ENCODE measurements at places on chromosomes 2 and 18. TPM values are rescaled to one million over a fixed set of nuclear protein-coding genes. Genes with fewer than 3 reads are reported as not detected.
A peak's percentile ranks its signal among the peaks of the same experiment; 100 is the strongest.

The NUP35 gene
- 14.5 TPM for total RNA-seq

The ARHGAP25 gene
- total RNA-seq: 26.1 TPM

The MOCOS gene
- total RNA-seq: 4.0 TPM

The RAPGEF4 gene
- total RNA-seq: 9.5 TPM

DNA sequence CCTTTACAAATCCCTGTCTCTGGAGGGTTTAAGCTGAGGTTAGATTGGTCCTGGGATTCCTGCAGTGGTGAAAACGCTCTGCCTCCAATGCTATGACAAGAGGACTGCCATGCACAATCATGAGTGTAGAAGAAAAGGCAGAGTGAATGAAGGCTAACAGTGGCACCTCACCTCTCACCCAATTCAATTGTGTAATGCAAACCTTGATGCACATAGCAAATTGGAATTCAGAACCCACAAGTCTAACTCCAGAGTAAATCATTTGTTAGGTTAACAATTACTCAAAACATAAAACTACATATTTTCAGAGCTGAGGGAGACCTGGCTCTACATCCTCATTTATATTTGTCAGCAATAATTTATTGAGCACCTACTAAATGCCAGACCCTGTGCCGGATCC, 1.8 kb downstream of the TGFBRAP1 start:
- DNase-seq: no peak
- H3K4me3 ChIP-seq: no peak overlapping the region
- H3K27me3 ChIP-seq: no peaks in the 10 kb centered on the region
- no peaks in the 10 kb centered on the region for H3K36me3 ChIP-seq

DNA sequence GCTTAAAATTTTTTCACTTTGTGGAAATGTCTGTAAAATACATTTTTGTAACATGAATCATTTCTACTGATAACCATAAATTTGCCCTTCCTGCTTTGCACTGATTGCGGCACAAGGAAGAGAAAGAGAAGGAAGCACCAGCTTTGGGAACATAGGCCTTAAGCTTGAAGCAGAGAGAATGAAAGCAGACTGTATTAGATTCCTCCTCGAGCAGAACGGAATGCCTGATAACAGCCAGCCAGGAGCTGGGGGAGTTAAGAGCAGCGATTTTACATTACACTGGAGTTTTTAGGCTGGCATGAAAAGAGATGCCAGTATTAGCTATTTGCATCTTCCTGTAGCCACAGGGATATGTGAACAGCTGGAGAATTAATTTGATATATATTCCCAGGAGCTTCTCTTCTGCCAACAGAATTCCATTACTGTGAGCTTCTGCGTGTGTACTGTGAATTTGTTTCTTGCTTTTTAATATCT, 33.5 kb downstream of the CRIM1 start:
- peak; percentile 25 for DNase-seq
- no peaks in the 10 kb centered on the region for H3K27me3 ChIP-seq
- no peaks in the 10 kb centered on the region for H3K36me3 ChIP-seq
- no peak overlapping the region for H3K27ac ChIP-seq
- H3K4me1 ChIP-seq: peaks cover 6% of the 10 kb centered on the region

GRCh38 chr2:224523626-224524577, 61.3 kb downstream of the CUL3 start:
- H3K4me1 ChIP-seq: peaks cover 10% of the 10 kb centered on the region
- H3K27ac ChIP-seq: peak overlapping the region; percentile 45
- H3K4me3 ChIP-seq: no peak overlapping the region
- DNase-seq: no peak
- H3K27me3 ChIP-seq: no peaks in the 10 kb centered on the region
- H3K36me3 ChIP-seq: peaks cover 3% of the 10 kb centered on the region

DNA sequence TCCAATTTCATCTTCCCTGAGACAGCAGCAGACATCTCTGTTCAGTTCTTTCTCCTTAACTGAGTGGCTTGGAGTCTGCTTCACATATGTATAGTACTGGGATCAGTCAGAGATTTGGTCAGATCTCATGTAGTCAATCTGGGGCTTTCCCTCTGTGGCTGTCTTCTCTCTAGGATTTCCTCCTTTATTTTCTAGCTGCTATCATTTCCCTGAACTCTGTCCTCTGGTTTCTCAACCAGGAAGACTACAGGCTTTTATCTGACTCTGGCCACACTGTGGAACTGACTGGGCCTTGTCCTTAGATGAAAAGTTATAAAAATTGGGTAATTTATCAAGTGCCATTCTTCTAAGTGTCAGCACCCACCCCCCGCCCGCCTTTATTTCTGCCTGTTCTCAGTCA, 121.0 kb downstream of the RAPGEF4 start:
- no peaks in the 10 kb centered on the region for H3K36me3 ChIP-seq

- no peaks in the 10 kb centered on the region for H3K27me3 ChIP-seq
- no peaks in the 10 kb centered on the region for H3K36me3 ChIP-seq
- peaks cover 4% of the 10 kb centered on the region for H3K4me1 ChIP-seq
- no peak overlapping the region for H3K27ac ChIP-seq
- DNase-seq: no peak
- no peak overlapping the region for H3K4me3 ChIP-seq
These were observed 155.6 kb downstream of the QPCT start for GRCh38 chr2:37500031-37500430.

DNA sequence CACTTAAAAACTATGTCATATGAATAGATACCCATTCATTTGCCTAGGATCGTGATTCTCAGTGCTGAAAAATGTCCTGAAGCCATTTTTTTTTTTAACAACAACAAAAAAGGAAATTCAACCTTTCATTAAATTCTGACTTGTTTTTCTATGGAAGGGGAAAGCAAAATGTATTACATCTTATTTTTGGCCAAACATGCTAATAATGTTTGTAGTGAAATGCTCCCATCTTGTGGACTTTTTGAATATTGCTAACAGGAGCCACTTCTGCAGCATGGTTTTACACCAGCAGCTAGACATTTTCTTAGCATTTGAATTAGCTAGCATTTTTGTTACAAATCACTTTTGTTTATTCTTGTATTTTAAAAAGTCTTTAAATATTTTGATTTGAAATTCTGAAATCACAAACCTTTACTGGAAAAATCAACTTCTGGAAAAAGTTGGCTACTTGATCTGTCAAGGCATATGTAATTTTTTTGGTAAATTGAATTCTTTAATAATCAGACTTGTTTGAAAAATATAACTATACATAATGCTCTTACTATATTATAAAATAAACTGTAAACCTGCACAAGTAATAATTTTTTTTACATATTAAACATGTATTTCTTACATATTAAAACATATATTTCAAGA, 75.8 kb downstream of the KIDINS220 start:
- H3K27ac ChIP-seq: no peak overlapping the region
- DNase-seq: peak; percentile 78
- peaks cover 15% of the 10 kb centered on the region for H3K36me3 ChIP-seq
- H3K4me3 ChIP-seq: no peak overlapping the region

DNA sequence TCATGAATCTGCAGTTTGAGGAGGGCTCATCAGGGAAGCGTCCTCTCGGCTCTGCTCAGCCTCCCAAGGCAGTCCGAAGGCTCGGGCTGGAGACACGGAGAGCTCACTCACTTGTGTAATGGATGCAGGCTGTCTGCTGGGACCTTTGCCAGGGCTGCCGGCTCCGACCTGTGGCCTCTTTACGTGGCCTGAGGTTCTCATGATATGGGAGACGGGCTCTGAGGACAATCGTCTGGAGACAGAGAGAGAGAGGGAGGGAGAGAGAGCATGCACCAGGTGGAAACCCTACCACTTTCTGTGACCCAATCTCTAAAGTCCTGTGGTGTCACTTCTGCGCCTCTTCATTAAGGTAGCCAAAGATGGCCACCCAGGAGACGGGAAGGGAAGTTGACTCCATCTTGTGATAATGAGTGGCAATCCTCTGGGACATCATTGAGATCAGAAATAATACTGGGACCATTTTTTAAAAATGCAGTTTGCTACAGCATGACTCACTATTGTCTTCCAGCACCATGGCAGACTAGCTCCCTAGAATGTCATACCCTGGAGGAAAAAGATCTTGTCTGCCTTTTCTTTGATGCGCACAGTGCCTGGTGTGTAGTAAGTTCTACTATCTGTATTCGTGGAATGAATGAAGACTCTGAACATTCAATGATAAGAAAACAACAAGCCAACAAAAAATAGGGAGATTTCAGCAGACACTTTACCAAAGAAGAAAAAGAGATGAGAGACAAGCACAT, 60.2 kb downstream of the CD8B2 start:
- peaks cover 4% of the 10 kb centered on the region for H3K27me3 ChIP-seq
- H3K4me1 ChIP-seq: peaks cover 3% of the 10 kb centered on the region
- DNase-seq: no peak
- H3K27ac ChIP-seq: no peak overlapping the region
- no peak overlapping the region for H3K4me3 ChIP-seq
- H3K36me3 ChIP-seq: no peaks in the 10 kb centered on the region

GRCh38 chr2:112824694-112825085, 11.9 kb downstream of the IL1B start:
- H3K4me1 ChIP-seq: peaks cover 3% of the 10 kb centered on the region
- H3K27ac ChIP-seq: no peak overlapping the region
- no peak overlapping the region for H3K4me3 ChIP-seq
- no peaks in the 10 kb centered on the region for H3K36me3 ChIP-seq
- DNase-seq: no peak

GRCh38 chr18:40250236-40250635, 1704.8 kb upstream of the PIK3C3 start:
- no peak overlapping the region for H3K4me3 ChIP-seq
- no peaks in the 10 kb centered on the region for H3K36me3 ChIP-seq
- no peaks in the 10 kb centered on the region for H3K27me3 ChIP-seq
- no peaks in the 10 kb centered on the region for H3K4me1 ChIP-seq
- no peak overlapping the region for H3K27ac ChIP-seq

GRCh38 chr2:43345391-43345813, 119.0 kb upstream of the ZFP36L2 start:
- no peak overlapping the region for H3K4me3 ChIP-seq
- peak; percentile 67 for DNase-seq
- no peaks in the 10 kb centered on the region for H3K27me3 ChIP-seq
- no peaks in the 10 kb centered on the region for H3K36me3 ChIP-seq
- H3K4me1 ChIP-seq: peaks cover 35% of the 10 kb centered on the region

GRCh38 chr18:47729356-47729755, 201.1 kb downstream of the SMAD2 start:
- no peak overlapping the region for H3K27ac ChIP-seq
- H3K4me3 ChIP-seq: no peak overlapping the region
- no peaks in the 10 kb centered on the region for H3K36me3 ChIP-seq
- no peak for DNase-seq

DNA sequence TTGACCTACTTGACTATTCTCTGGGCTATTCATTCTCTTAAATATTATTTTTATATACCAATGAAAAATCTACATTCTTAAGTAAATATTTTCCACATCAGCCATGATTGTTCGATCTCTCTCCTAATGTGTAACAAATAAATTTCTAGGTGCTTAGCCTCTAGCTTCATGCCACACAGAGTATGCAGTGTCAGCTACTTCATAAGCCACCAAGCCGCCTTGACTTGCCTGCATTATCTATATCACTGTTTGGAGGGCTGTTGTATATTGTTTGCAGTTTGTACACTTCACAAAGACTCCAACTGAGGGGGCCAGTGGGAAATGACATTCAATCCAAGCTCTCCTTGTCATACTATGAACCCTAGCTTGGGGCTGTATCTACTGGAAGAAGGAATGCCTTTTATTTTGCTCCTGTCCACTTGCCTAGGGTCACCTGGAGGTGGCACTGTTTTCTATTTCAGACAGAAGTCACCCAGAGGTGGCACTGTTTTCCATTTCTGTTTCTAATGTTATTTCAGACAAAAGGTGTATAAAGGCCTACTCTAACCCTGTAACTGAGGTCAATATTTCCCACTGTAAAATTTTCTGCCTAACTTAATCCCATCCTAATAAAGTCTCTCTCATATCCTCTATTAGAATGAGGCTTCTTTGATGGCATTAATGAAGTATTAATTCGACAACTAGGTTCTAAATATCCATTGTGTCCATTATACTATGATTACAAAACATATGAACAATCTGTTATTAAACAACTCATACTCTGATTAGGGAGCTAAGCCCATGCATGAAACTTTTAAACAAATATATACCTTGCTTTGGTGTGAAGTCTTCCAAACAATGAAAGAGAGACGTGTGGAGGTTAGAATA, 36.4 kb downstream of the COL5A2 start:
- H3K27me3 ChIP-seq: no peaks in the 10 kb centered on the region
- no peak overlapping the region for H3K27ac ChIP-seq
- no peaks in the 10 kb centered on the region for H3K36me3 ChIP-seq
- H3K4me1 ChIP-seq: no peaks in the 10 kb centered on the region
- no peak overlapping the region for H3K4me3 ChIP-seq
- no peak for DNase-seq

GRCh38 chr2:156294945-156295580, 37.5 kb downstream of the NR4A2 start:
- no peak overlapping the region for H3K27ac ChIP-seq
- DNase-seq: no peak
- no peaks in the 10 kb centered on the region for H3K27me3 ChIP-seq

DNA sequence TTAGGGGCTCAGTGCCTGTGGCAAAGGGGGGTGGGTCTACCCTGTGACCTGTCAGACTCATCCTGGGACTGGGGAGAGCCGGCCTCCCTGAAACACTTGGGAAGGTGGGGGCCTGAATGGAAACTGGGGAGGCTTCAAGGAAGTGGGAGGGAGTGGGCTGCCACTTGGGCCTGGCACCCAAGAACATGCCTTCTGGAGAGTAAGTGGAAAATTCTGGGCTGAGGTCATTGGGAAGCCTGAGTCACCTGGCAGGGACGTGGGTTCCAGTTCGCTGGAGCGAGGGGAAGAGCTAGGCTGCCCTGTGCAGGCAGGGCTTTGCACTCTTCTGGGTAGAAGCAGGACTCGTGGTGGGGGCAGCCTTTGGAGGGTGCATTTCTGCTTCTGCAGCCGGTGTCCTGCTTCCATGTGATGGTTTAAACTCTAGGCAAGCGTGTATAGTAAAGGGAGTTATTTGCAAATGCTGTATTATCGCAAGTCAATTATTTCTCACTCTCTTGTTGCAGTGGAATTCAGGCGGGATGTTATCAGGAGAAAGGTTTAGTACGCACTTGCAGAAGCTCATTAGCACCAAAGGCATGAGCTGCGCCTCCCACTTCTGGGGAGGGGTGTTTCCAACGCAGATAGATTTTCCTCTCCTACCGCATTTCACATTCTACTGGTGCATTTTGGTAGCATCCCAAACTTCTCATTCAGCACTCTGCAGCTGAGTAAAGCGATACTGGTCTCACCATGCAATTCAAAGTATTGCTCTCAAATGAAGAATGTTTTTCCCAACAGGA, 3.8 kb downstream of the LRRFIP1 start:
- no peak overlapping the region for H3K4me3 ChIP-seq
- H3K4me1 ChIP-seq: peaks cover 35% of the 10 kb centered on the region
- no peak for DNase-seq
- no peak overlapping the region for H3K27ac ChIP-seq
- H3K27me3 ChIP-seq: no peaks in the 10 kb centered on the region

- no peaks in the 10 kb centered on the region for H3K27me3 ChIP-seq
- H3K4me3 ChIP-seq: no peak overlapping the region
- H3K27ac ChIP-seq: no peak overlapping the region
- H3K4me1 ChIP-seq: no peaks in the 10 kb centered on the region
- DNase-seq: no peak
These were observed 125.7 kb upstream of the TWIST2 start for GRCh38 chr2:238722181-238722580.
